ENCODE measurements at places on chromosomes 5 and 9. TPM values are rescaled to one million over a fixed set of nuclear protein-coding genes. Genes with fewer than 3 reads are reported as not detected.

The CEL gene
- 1.4 TPM for total RNA-seq

The IL4 gene
- 1.8 TPM for total RNA-seq

GRCh38 chr5:38764937-38765391 is 80.8 kb upstream of the OSMR start:
- DNase-seq, result no peak
- H3K27ac ChIP-seq, result no peak overlapping the region
- no peak overlapping the region for H3K4me3 ChIP-seq
- H3K27me3 ChIP-seq, result peaks cover 17% of the 10 kb centered on the region
- H3K36me3 ChIP-seq, result no peaks in the 10 kb centered on the region
- H3K4me1 ChIP-seq, result no peaks in the 10 kb centered on the region

DNA sequence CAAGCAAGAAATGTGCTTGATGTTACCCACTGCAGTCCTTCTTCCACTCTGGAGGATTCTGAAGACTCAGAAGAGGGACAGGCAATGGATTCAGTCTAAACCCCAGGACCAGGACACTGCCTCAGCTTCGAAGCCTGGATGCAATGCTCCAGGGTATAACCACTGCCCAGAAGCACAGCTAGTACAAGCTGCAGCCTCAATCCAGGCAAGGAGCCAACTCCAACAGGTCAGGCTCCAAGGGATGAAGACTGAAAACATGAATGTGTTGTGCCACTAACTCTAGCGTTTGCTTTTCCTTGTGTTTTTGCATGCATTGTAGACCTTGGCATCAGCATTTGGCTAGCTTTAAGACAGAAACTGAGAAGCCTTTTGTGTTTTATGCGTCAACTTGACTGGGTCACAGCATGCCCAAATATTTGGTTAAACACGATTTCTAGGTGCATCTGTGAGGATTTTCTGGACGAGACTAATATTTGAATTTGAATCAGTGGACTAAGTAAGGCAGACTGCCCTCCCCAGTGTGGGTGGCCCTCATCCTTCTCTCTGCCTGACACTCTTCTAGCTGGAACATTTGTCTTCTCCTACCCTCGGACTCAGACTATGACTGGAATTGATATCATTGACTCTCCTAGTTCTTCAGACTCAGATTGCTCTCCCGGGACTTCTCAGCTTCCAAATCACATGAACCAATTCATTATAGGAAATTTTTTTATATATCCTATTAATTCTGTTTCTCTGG is 20.5 kb upstream of the GPX3 start:
- no peak overlapping the region for H3K4me3 ChIP-seq
- no peaks in the 10 kb centered on the region for H3K36me3 ChIP-seq

DNA sequence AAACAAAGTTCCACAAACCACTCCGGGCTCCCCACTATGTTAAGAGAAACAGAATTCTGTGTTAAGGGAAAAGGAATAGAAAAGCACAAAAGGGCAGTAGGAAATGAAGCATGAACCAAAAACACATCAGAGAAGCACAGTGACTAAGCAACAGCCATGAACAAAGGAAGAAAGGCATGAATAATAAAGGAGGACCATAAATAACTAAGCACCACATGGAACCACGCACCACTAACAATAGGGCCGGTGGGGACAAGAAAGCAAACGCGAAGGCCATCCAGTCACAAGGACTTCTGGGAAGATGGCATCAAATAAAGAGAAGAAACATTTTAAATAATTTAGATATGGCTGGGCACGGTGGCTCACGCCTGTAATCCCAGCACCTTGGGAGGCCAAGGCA is 18.0 kb downstream of the PRUNE2 start:
- H3K27me3 ChIP-seq, result peaks cover 3% of the 10 kb centered on the region
- no peaks in the 10 kb centered on the region for H3K36me3 ChIP-seq
- no peak overlapping the region for H3K27ac ChIP-seq
- no peak overlapping the region for H3K4me3 ChIP-seq
- no peak for DNase-seq

GRCh38 chr9:121217609-121218292 is 16.1 kb upstream of the RAB14 start:
- no peak overlapping the region for H3K27ac ChIP-seq
- no peaks in the 10 kb centered on the region for H3K27me3 ChIP-seq
- H3K4me1 ChIP-seq, result peaks cover 14% of the 10 kb centered on the region
- peaks cover 16% of the 10 kb centered on the region for H3K36me3 ChIP-seq

- no peak overlapping the region for H3K4me3 ChIP-seq
- H3K4me1 ChIP-seq, result no peaks in the 10 kb centered on the region
- no peak for DNase-seq
- H3K27me3 ChIP-seq, result no peaks in the 10 kb centered on the region
These were observed 454.6 kb downstream of the IRX1 start for GRCh38 chr5:4050203-4050602.
